GM12892 (cell line): ENCODE measurements at places on chromosomes 1 and 21.

GRCh38 chr1:168086438-168086837 is 50.3 kb downstream of the GPR161 start:
- DNase-seq = no peak

DNA sequence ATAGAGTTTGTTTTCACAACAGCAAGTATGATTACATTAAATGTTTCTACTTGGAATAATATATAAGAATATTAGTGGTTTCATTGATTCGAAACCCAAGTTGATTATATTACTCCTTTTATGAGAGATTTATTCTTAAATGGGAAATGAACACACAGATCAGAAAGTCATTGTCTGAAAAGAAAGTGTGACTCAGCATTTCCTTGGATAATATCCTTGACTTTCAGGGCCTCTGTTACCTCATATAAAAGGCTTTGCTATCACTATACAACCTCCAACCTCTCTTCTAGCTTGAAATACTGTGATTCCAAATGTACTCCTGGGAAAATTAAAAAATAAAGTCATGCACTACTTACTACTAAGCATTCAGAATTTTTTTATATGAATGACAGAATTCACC is 295.3 kb upstream of the LYPLAL1 start:
- DNase-seq = no peak

DNA sequence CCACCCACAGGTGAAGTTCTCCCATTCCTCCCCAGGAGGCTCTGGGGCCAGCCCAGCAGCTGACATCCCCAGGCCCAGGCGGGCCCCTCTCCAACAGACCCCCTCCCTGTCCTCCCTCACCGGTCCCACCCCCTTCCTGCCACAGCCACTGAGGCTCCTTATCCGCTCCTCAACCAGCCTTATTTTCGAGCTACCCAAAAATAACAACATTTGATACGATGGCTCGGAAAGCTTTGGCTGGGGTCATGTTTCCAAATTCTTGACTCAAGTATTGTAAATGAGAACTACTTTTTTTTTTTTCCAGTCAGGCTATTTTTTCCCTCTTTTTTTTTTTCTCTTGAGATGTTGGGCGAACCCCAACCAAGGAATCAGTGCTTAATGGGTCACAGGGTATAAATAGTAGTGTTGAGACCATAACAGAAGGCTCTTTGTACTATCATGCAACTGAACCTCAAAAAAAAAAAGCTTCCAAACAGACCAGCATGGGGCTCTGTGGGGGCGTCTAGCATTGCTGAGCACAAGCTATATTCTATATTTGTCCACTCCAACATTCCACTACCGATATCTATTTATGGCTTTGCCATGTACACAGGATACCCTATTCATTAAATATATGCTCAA is 27.2 kb downstream of the IRF2BP2 start:
- no peak for DNase-seq

DNA sequence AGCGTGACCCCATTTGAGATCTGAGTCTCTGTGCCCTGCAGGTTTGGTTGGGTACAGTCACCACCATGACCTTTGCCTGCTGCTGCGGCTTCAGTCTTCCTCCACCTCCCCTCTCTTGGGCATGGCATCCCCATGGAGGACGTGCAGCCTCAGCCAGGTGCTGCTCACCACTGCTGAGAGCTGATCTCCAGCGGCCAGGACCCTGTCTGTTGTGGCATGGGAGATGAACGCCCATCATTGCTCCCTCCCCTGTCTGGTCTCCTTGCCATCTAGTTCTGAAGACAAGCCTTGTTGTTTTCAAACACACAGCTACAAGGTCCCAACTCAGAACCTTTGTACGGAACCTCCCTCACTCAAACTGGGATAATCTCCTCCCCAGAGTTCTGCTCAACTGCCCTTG is 19.2 kb upstream of the PKP1 start:
- DNase-seq = no peak

DNA sequence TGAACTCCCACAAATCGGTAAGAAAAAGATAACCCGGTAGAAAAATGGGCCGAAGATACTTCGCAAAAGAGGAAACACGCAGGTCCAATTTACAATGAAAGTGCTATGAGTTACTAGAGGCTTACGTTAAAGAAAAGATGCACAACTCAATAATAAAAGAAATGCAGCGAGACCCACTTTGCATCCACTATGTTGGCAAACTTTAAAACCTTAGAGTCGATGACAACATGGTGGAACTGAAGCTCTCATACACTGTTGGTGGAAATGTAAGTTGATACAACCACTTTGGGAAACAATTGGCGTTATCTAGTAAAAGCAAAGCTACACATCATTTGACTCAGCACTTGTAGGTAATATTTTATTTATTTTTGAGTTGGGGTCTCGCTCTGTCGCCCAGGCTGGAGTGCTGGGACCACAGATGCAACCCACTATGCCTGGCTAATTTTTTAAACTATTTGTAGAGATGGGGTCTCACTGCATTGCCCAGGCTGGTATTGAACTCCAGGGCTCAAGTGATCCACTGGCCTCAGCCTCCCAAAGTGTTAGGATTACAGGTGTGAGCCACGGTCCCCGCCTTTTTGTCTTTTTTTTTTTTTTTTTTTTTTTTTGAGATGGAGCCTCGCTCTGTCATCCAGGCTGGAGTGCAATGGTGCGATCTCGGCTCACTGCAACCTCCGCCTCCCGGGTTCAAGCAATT is 696 bp upstream of the GPATCH3 start:
- DNase-seq = no peak

GRCh38 chr21:22128671-22129070 is 1130.5 kb downstream of the NCAM2 start:
- no peak for DNase-seq

- no peak for DNase-seq
Measured at GRCh38 chr1:162822391-162823200, 32.1 kb downstream of the HSD17B7 start.

- no peak for DNase-seq
Measured at GRCh38 chr1:118997225-118997624, 9.1 kb upstream of the TBX15 start.

DNA sequence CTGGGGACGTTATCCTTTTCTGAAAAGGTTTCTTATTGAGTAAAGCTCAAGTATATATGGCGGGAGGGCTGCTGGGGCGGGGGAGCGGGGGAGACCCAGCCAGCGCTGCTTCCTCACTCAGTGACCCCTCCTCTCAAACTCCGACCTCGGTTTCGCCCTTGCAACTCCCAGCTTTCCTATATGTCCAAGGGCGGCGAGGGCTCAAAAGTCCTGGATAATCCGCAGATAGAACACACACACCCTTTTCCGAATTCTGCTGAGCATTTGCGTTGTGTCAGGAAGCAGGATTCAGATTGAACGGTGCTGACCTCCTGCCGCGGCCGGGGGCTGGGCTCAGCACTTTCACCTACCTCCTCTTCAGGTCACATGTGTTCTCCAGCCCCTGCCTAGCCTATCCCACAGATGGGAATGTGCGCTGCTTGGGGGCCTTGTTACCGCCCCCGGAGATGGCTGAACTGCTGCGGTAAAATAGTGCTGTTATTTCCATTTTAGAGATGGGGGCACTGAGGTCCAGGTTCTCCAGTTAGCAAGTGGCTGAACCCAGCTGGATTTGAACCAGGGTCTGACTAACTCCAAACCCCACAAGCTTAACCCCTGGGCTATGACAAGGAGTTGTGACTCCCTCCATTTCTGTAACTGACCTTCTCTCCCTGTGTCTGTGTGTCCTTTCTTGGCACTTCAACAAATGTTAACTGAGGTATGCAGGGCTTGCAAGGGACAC is 795 bp upstream of the AHDC1 start:
- no peak for DNase-seq

DNA sequence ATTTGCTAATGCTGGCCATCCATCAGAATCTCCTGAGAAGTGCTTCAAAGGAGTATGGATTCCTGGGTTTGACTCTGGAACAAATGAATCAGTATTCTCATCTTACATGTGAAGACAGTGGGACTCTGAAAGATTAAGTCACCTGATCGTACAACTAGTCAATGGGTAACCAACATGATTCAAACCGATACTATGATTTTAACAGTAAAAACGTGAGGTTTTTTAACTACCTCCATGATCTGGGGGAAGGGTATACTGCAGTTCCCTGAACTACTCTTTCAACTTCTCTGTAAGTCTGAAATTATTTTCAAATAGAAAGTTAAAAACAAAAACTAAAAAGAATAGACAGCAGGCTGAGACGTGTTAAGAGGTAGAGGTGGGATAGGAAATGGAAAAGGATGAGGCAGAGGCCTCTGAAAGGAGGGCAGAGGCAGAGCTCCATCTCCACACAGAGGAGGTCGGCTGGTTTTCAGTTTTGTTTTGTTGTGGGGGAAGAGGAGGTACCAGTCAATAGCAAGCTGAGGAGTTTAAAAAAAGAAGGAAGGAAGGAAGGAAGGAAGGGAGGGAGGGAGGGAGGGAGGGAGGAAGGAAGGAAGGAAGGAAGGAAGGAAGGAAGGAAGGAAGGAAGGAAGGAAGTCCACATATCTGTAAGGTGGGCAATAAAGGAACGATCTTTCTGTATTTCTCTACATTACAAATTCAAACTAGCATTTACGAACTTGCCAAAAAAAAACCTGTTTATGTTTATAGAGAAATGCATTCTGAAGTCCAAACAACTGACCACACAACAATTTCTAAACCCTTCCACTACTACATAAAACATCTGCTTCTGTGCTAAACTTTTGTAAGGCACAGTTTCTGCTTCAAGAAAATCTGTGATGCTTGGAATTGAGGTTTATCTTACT is 213.1 kb downstream of the RERE start:
- peak; percentile 26 for DNase-seq

DNA sequence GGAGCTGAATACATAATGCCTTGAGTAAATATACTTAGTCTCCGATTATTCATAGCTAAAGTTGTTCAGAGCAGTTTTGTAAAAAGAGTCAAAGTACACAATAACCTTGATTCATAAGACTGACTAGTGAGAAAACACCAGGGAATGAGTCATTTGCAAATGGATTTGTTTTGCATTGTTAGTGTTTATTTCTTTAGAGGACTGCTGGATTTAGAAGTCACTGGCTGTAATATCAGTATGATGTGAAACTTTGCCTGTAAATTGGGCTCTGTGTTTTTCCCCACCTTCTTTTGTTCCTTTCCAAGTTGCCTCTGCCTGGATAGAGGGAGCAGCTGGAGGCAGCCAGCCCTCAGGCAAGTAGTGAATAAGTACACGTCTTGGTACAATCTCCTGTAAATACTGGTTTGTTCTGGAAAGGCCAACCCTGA is 474.7 kb downstream of the NUF2 start:
- DNase-seq = no peak

- no peak for DNase-seq
Measured at GRCh38 chr21:42357307-42357706, 6.5 kb upstream of the TFF2 start.

DNA sequence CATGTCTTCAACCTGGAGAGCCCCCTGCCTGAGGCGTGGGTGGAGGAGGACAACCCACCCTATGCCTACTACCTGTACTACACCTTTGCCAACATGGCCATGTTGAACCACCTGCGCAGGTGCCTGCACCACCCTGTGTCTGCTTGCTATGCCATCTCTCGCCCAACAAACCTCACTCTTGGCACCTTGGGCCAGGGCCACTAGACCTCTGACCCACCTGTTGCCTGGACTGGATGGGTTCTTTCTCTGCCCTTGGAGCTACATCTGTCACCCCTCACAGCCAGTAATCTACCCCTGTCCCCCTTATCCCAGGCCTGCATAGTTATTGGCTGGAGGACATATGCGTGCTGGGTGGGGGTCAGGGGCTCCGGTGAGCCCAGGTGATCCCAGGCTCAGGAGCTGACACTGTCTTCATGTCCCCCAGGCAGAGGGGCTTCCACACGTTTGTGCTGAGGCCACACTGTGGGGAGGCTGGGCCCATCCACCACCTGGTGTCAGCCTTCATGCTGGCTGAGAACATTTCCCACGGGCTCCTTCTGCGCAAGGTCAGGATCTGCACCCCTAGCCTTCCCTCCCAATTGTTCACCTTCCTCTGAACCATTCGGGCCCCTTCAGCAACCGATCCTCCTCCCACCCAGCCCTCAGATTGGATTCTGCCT is 9.9 kb downstream of the AMPD2 start:
- DNase-seq = no peak

DNA sequence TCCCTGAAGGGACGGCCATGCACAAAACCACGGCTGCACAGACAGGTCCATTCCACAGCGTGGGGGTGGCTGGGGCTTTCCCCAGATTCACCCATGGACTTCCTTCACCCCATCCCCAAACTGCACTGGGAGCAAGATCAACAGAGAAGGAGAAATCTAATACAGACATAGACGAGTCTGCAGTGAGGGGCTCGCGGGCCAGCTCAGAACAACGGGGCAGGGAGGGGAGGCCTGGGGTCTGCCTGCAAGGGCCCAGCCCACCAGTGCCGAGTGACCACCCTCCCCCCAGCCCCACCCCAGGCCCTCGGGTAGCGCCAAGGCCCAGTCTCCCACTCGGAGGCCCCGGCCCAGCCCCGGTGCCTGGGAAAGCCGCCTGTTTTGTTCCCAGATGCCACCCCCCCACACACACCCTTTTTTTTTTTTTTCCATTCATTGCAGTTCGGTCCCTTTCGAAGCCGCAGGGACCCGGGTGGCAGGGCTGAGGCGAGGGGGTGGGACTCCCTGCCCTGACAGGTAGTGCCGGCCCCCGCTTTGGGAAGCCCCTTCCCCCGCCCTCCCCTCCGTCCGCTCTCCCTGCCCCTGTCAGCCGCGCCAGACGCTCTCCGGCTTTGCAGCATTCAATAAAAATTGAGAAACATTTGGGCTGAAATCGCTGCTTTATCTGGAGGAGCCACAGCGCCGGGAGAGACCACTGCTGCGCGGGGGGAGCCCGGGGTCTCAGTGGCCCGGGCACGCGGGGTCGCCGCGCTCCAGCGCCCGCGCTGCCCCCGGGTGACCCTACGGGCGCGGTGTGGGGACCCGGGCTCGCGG is 543 bp upstream of the EPHB2 start:
- DNase-seq = peak; percentile 37

DNA sequence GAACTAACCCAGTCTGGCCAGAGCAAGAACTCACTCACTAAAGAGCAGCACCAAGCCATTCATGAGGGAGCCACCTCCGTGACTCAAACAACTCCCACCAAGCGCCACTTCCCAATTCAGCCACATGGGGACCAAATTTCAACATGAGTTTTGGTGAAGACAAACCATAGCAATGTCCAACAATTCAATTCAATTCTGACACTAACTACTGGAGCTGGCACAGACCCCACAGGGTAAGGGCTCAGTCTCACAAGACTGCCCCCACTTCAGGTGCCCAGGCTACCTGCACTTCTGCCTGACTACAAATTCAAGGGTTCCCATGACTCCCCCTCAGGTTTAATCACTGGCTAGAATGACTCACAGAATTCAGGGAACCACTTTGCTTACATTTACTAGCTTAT is 48.8 kb upstream of the RAP1A start:
- DNase-seq = no peak

GRCh38 chr21:45162809-45163208 is 88.4 kb downstream of the ADARB1 start:
- DNase-seq = no peak

GRCh38 chr1:5709461-5709975 is 282.7 kb downstream of the NPHP4 start:
- no peak for DNase-seq
